Astrocyte of the hippocampus (primary cell): ENCODE measurements at places on chromosomes 6 and 20.

GRCh38 chr6:110517034-110517433, 40.6 kb upstream of the SLC22A16 start:
- DNase-seq: no peak

GRCh38 chr6:47206626-47207025, 103.1 kb downstream of the TNFRSF21 start:
- DNase-seq: no peak

GRCh38 chr6:6287415-6287814, 33.0 kb downstream of the F13A1 start:
- no peak for DNase-seq

GRCh38 chr6:14464055-14464454, 346.5 kb downstream of the CD83 start:
- DNase-seq: peak; percentile 25

GRCh38 chr20:17835934-17836300, 132.7 kb downstream of the SNX5 start:
- DNase-seq: no peak

DNA sequence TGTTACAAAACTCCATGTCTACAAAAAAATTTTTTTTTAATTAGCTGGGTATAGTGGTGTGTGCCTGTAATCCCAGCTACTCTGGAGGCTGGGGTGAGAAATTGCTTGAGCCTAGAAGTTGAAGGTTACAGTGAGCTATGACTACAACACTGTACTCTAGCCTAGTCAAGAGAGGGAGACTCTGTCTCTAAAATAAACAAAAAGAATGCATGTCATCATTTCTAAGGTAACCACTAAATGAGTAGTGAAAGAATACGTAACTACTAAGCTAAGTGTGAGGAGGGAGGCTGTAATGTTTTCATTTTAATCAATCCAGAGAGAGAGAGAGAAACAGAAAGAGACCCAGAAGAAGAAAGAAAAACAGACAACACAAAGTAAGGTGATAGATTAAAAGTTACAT, 9.9 kb downstream of the SYCP2 start:
- no peak for DNase-seq

DNA sequence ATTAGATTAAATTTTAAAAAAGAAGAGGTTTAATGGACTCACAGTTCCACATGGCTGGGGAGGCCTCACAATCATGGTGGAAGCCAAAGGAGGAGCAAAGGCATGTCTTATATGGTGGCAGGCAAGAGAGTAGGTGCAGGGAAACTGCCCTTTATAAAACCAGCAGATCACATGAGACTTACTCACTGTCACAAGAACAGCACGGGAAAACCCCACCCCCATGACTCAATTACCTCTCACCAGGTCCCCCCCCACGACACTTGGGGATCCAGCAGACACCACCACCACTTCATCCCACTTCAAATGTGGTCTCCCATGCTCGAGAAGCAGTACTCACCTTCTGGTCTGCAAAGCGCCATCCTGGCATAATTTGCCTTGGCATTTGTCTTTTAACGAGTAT, 24.6 kb downstream of the MTFR2 start:
- no peak for DNase-seq

GRCh38 chr6:41531591-41532582, 14.3 kb upstream of the FOXP4 start:
- DNase-seq: peak; percentile 31

DNA sequence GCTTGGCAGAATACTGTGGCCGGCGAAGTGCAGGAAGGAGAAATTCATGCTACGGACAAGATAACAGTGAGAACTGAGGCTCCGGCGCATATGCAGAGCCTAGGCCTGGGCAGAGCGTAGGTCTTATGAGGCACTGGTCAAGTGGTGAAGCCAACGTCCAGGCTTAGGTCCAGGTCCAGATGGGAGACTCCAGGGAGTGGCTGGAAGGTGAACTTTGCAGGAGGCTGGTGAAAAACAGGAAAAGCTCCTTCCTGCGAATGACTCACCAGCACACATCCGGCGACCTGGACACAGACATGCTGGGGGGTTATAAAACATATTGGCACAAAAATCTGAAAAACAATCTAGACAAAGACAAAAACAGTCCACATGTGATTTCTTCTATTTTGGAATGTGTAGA, 15.4 kb downstream of the C6orf141 start:
- no peak for DNase-seq

GRCh38 chr20:30484749-30485070, 772.8 kb upstream of the DEFB115 start:
- no peak for DNase-seq

DNA sequence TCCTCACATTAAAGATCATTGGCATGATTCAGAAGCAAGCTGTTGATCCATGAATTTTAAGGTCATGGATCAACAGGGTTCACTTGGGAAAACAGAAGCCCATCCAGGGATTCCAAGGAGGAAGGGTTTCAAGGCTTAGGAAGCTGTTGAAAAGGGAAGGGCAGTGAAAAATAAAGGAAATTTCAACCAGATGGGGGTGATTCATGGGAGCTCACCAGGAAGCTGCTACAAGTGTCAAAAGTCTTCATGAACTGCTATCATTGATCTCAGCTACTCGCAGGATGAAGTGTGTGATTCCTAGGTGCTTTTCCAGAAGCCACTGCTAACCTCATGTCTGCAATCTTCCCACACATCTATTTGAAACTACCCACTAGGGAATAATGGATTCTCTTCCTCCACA, 26.2 kb downstream of the ADTRP start:
- DNase-seq: no peak

GRCh38 chr6:139940741-139941729, 566.6 kb upstream of the CITED2 start:
- DNase-seq: no peak

DNA sequence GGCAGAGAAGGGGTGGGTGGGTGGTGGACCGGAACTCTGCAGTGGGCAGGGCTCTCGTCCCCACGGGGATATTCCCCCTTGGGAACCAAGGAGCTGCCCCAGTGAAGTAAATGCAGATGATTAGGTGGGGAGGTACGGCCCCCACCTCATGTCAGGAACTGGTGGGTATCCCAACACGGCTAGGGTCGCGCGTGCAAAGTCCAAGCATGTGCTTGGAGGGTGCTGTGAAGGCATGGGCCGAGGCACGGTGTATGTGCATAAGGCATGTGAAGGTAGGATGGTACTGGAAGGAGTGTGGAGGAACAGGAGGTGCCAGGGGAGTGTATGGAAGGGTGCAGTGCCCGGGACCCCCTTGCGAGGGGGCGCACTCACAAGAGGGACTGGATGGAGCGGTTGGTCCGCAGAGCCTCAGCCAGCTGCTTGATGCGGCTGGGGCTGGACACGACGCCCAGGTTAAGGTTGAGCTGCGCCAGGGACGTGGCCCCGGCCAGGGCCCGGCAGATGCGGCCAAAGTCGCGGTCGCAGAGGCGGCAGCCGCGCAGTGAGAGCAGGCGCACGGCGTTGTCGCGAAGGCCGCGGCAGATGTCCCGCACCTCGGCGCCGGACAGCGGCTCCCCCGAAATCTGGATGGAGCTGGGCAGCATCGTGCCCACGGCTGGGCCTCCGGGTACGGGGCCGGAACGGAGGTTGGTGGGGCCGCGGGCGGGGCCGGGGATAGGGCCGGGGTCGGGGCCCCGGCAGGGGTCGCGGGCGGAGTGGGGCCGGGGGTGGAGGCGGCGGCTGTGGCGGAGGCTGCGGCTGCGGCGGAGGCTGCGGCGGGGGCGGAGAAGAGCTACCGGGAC, 783 bp downstream of the LRRC73 start:
- peak; percentile 32 for DNase-seq

DNA sequence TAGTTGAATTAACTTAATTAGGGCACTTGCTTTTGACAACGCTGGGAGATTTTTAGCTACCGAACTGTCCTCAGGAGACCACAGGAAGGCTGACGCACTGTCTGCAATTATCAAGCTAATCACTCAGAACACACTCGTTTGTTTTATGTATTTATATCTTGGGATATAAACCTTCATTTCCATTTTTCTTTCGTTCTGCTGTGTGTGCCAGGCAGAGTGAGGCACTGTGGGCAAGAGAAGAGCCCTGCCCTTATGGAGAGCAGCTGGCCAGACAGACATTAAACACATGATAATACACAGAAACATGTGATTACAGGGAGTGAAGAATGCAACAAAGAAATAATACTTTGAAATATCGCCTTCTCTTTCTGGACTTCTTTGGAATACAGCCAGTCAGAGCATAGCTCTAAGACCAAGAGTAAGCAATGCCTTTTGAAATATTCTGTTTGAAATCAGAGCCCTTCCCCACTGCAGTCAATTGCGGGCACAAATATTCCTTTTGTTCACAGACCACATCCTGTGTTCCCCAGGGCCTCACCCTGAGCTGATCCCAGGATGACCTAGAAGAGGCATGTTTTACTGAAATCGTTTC, 96.8 kb downstream of the ANKRD60 start:
- peak; percentile 92 for DNase-seq

DNA sequence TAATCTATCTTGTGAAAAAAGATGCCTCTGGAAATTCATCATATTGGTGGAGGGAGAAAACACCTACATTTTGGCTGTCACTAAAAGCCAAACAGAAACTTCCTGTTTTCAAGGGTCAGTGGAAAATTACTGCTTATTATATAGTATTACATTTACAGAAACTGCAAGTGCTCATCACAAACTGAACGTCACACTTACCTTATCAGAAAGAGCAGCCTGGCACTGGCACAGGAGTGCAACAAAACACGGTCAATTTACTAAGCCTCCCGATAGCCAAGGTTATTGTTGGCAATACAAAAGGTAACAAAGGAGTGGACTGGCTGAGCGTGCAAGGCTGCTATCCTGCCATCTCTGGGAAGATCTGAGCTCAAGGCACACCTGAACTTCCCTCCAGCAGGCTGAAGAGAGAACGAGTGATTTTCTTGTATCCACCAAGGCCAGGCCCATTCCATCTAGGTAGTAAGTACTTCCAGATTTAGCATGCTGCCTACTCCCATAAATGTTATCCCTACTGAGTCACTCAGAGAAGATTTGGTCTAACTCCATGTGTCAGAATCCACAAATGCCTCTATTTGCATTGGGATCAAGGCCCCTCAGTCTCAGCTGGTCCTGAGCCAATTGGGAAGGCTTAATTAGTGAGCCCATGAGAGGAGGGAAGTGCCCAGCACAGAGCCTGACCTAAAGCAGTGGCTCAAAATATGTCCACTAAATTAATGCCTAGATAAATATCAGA, 399.8 kb downstream of the BTBD9 start:
- DNase-seq: peak; percentile 45

DNA sequence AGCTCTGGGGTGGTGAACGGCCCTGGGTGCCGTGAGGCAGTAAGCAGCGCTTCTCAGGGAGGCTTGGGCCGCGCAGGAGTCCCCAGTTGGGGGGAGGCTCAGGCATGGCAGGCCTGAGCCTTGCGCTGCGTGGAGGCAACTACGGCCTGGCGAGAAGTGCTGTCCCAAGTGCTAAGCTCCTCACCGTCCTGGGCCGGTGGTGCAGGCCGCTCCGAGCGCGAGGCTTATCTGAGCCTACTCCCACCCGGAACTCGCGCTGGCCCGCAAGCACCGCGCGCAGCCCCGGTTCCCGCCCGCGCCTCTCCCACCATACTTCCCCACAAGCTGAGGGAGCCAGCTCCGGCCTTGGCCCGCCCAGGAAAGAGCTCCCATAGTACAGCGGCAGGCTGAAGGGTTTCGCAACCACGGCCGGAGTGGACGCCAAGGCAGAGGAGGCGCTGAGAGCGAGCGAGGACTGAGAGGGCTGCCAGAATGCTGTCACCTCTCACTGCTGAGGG, 1.8 kb upstream of the WRNIP1 start:
- DNase-seq: no peak

- peak; percentile 20 for DNase-seq
Measured at GRCh38 chr20:3250091-3250504, 11.1 kb upstream of the SLC4A11 start.

- no peak for DNase-seq
Measured at GRCh38 chr6:12753036-12753435, 36.5 kb downstream of the PHACTR1 start.

DNA sequence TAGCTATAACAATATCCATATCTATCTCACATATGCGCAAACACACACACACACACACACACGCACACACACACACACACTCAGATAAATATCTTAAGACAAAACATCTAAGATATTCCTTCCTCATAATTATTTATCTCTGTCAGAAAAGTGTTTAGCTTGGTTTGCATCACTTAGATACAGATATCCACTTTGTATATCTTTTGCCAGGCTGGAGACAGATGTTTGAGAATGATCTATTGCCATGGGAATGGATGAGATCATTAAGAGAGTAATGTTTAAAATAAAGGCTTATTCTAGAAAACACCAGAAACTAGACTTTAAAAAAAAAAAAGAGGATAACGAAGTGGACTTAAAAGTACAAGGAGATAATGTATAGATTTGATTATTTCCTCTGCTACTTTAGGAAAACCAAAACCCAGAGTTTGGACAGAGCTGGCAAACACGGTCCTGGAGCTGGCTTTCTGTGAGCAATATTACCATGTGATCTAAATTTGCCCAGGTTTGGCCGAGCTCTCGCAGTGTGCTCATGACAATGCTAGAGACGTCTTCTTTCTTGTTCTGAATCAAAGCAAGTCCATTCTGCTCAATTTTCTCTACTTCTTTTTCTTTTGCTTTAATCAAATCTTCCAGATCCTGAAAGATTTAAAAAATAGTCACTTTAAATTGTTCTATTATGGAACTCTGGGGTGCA, 411.8 kb downstream of the SYNE1 start:
- no peak for DNase-seq

DNA sequence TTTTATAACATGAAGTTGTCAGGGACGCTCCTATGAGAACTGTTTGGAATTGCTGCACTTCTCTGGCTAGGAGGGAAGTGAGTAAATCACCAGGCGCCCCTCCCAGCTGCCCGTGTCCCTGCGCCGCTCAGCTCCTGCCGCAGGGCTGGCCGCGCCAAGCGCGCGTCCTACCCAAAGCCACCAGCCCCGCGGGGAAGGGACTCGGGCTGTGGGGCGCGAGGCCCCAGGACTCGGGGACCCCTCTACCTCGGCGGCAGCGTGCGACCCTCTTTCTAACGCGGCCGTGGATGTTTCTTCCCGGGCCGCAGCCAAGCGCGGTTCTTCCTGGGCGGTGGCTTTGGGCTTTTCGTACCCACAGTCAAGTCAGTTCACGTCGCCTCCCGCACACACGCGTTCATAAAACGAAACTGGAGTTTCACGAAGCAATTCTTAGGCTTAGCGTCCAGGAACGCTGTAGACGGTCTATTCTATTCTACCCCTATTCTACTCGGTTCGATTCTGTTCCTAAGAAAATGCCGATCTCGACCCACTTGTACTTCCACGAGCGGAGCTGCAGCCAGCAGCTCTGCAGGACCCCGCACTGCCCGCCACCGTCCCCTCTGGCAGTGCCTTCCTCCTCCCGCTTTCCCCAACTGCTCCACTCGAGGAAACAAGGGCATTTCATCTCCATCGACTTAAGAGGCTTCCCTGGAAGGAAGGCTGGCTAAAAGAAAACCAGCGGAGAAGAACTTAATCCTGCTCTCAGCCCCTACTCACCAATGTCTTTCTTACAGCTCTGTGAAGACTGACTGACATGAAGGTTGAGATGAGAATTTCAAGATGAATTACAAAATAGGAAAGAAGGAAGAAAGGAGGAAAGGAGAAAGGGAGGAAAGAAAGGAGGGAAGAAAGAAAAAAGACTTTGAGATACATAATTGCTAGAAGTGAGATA, 15.4 kb downstream of the FOXC1 start:
- peak; percentile 66 for DNase-seq

GRCh38 chr6:42179945-42180313, 6.8 kb downstream of the GUCA1A start:
- DNase-seq: no peak

- no peak for DNase-seq
Measured at GRCh38 chr6:38079107-38079506, 259.6 kb downstream of the ZFAND3 start.
